ENCODE measurements at places on chromosomes 11 and 22. TPM values are rescaled to one million over a fixed set of nuclear protein-coding genes. Genes with fewer than 3 reads are reported as not detected.

Gene KRTAP5-10
- total RNA-seq: not detected

Gene UBQLNL
- total RNA-seq: 0.53 TPM

GRCh38 chr11:62556108-62556874 lies 9.7 kb upstream of the AHNAK start:
- DNase-seq: peak; percentile 72

- DNase-seq: no peak
These were observed 16.2 kb downstream of the TBCEL start for GRCh38 chr11:121039971-121040613.

Gene OR56B1
- total RNA-seq: not detected

GRCh38 chr11:86627776-86628455 lies 44.5 kb downstream of the ME3 start:
- DNase-seq: no peak

Measured in glomerular endothelial cell (primary cell).